ENCODE measurements at places on chromosomes 2 and 18.
A peak's percentile ranks its signal among the peaks of the same experiment; 100 is the strongest.

DNA sequence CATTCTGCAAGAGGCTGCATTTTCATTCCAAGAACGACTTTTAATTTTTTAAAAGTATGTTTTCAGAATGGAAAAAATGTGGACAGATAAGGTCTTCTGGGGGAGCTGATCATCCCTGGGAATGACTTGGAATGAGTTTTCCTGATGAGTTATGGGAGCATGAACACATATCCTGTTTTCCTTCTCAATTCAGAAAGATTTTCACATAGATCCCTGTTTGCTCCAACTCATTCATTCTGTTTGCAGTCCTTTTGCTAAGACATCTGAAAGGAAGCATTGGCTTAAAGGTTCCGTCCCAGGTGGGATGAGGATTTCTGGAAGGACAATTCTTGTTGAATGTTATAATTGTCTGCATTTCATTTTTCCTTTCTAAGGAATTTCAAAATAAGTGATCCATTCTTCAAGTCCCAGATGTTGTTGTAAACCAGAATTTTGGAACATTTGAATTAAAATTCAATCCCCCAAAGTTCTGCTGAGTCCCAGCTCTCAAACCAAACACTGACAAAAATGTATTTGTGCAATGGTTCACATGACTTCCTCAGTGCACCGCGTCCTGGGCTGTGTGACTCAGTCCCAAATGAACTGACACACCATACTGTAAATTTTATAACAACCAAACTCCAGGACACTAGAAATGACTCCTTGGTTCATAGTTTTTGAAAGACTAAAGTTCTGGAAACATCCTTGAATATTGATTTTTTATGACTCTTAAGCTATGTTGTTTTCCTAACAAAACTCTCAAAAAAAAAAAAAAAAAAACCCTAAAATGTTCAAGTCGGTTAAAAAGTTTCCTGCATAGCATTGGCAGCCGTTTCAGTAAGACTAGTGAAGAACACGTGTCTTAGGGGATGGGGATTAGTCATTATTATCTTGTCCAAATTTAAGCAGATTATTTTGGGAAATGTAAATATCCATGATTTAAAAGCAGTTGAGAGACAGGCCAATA, 281.8 kb upstream of the TCF4 start:
- DNase-seq, result peak; percentile 47

GRCh38 chr18:23207191-23207955, 72.1 kb downstream of the CABLES1 start:
- no peak for DNase-seq

GRCh38 chr2:232563580-232563979, 13.1 kb downstream of the EIF4E2 start:
- peak; percentile 18 for DNase-seq

GRCh38 chr18:29154196-29154757, 977.3 kb upstream of the CDH2 start:
- peak; percentile 22 for DNase-seq

All from fibroblast of gingiva (primary cell).